ENCODE measurements at places on chromosomes 4 and X. TPM values are rescaled to one million over a fixed set of nuclear protein-coding genes. Genes with fewer than 3 reads are reported as not detected.
A peak's percentile ranks its signal among the peaks of the same experiment; 100 is the strongest.

PCDH18 gene
- total RNA-seq = 10.8 TPM

PLP1 gene
- total RNA-seq = 0.13 TPM

TSPAN7 gene
- 0.13 TPM for total RNA-seq

DNA sequence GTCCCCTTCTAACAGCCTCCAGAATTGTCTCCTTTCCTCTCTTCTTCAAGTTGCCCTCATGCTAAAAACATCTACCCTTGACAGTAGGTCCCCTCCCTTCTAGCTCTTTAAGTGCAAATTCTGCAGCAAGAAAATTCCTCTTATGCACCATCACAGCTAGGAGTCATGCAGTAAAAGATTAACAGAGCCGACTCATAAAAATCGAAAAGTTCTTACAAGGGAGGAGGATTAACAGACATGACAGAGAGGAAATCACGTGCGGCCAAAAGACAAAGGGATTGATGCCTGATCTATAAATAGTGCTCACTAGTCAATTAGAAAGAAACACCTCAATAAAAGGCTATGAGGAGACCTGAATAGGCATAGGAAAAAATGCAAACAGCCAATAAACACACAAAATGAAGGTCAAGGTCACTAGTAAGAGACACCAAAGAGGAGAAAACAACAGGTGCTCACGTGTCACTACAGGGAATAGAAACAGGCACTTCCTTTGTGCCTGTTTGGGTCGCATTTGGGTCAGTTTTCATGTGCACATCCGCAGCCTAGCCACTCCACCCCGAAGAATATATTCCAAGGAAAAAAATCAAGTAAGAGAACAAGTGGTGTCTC is 3.4 kb downstream of the RNF212 start:
- no peaks in the 10 kb centered on the region for H3K27me3 ChIP-seq
- H3K4me3 ChIP-seq = no peak overlapping the region
- no peaks in the 10 kb centered on the region for H3K4me1 ChIP-seq
- DNase-seq = no peak
- no peaks in the 10 kb centered on the region for H3K36me3 ChIP-seq
- H3K27ac ChIP-seq = no peak overlapping the region

GRCh38 chr4:38650133-38650532 is 13.9 kb upstream of the KLF3 start:
- no peak for DNase-seq
- H3K27me3 ChIP-seq = no peaks in the 10 kb centered on the region
- no peak overlapping the region for H3K27ac ChIP-seq
- no peaks in the 10 kb centered on the region for H3K36me3 ChIP-seq
- no peaks in the 10 kb centered on the region for H3K4me1 ChIP-seq

GRCh38 chr4:79182209-79182608 is 143.7 kb downstream of the NAA11 start:
- H3K4me3 ChIP-seq = no peak overlapping the region
- no peaks in the 10 kb centered on the region for H3K27me3 ChIP-seq
- H3K4me1 ChIP-seq = no peaks in the 10 kb centered on the region
- no peaks in the 10 kb centered on the region for H3K36me3 ChIP-seq
- H3K27ac ChIP-seq = no peak overlapping the region

DNA sequence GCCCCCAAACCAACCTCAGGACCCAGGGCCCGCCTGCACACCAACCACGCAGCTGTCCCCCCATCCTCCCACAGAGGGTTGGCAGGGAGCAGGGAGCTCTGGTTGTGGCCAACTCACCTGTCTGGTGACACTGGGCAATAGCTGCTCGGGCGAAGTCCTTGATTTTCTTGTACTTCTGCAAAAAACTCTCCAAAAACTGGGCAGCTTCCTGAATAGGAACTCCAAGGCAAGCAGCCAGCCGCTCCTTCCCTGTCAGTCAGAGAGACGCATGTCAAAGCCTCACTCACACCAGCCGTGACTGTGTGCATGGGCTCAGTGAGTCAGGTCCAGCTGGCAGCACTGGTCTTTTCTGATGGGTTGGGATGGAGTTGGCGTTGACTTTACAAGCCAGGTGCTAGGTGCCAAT is 26.4 kb downstream of the NAT8L start:
- no peak overlapping the region for H3K4me3 ChIP-seq
- H3K27ac ChIP-seq = no peak overlapping the region

DNA sequence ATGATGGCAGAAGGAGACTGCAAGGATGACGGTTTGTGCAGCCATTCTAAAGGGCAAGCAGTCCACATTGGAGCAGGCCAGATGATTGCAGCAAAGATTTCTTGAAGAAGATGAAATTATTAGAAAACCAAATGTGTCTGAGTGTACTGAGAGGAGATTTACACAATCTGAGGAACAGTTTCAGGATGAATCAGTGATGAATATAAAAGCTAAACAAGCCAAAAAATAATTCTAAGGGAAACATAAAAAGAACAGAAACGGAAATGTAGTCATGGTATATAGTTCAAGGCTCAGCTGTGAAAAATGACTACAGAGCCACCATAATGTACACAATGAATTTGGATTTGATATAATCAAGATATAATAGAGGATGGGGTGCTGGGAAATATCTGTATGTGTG is 168.5 kb downstream of the PDGFC start:
- H3K36me3 ChIP-seq = no peaks in the 10 kb centered on the region
- DNase-seq = no peak
- no peak overlapping the region for H3K4me3 ChIP-seq

DNA sequence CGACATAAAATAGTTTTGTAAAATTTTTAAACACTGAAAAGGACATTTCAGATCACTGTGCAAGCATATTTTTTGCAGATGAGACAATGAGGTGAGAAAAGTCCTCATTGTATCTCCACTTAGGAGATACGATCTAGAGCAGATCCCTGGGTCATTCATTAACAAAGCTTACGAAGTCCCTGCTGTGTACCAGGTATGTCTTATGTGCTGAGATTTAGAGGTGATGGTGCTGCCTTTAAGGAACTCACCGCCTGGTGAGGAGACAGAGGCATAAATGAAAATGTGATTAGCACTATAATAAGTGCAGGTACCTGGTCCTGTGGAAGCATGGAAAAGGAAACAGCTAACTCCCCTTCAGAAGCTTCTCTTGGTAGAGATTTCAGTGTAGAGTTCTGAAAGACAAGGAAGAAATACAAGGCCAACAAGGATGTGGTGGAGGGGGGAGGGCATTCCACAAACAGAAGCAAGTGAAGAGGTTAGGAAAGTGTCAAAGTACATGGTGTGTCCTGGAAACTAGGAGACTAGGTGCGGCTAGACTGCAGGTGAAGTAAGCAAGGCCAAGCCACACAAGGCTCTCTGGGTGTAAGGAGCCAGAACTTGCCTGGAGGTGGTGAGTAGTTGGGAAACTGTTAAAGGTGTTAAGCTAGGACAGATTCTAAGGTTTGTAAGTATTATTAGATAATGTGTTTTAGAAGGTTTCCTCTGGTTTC is 1.5 kb upstream of the NDNF start:
- no peaks in the 10 kb centered on the region for H3K4me1 ChIP-seq
- no peaks in the 10 kb centered on the region for H3K36me3 ChIP-seq
- DNase-seq = no peak
- peaks cover 6% of the 10 kb centered on the region for H3K27me3 ChIP-seq
- H3K27ac ChIP-seq = no peak overlapping the region

DNA sequence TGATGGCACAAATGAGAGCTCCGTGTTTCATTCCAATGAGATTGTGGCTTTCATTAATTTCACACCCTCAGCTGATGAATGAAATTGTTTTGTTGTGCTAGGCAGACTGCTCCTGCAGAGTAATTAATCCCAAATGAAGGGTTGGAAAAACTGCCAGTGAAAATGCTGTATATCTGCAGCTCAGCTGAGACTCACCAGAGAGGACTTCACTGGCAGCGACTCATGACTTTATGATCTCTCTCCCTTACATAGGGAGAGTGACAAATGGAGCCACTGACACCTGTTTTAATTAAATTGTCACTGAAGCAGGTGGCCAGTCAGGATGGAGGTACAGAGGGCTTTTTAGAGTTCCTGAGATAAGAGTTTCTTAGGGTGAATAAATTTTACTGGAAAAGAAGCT is 24.8 kb downstream of the GRXCR1 start:
- H3K27ac ChIP-seq = no peak overlapping the region
- no peak for DNase-seq
- no peak overlapping the region for H3K4me3 ChIP-seq
- H3K36me3 ChIP-seq = no peaks in the 10 kb centered on the region
- H3K4me1 ChIP-seq = no peaks in the 10 kb centered on the region
- no peaks in the 10 kb centered on the region for H3K27me3 ChIP-seq

DNA sequence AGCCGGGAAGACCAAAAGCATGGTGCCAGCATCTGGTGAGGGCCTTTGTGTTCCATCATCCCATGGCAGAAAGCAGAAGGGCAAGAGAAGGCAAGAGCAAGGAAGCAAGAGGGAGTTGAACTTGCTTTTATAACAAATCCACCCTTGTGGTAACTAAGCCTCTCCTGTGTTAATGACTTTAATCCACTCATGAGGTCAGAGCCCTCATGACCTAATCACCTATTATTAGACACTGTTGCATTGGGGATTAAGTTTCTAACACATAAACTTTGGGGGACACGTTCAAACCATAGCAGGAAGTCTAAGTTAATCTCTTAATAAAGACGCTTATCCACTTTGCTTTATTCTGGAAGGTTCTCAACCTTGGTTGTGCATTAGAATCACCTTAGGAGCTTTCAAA is 12.5 kb upstream of the PCYT1B start:
- no peak overlapping the region for H3K4me3 ChIP-seq
- no peaks in the 10 kb centered on the region for H3K27me3 ChIP-seq
- H3K36me3 ChIP-seq = no peaks in the 10 kb centered on the region
- H3K27ac ChIP-seq = no peak overlapping the region
- no peak for DNase-seq

- no peak for DNase-seq
- no peak overlapping the region for H3K27ac ChIP-seq
These were observed 146.0 kb downstream of the STIM2 start for GRCh38 chr4:27006646-27007045.

- H3K27me3 ChIP-seq = no peaks in the 10 kb centered on the region
- no peak overlapping the region for H3K27ac ChIP-seq
- no peaks in the 10 kb centered on the region for H3K36me3 ChIP-seq
- no peak for DNase-seq
These were observed 40.6 kb downstream of the ZNF81 start for GRCh38 chrX:47877327-47877726.

GRCh38 chrX:153901753-153902140 is 2.7 kb upstream of the AVPR2 start:
- no peak for DNase-seq
- no peaks in the 10 kb centered on the region for H3K36me3 ChIP-seq
- H3K27me3 ChIP-seq = no peaks in the 10 kb centered on the region
- H3K27ac ChIP-seq = peak overlapping the region; percentile 76
- H3K4me3 ChIP-seq = no peak overlapping the region

GRCh38 chrX:55710701-55711100 is 6.8 kb upstream of the RRAGB start:
- no peaks in the 10 kb centered on the region for H3K27me3 ChIP-seq
- DNase-seq = no peak
- H3K27ac ChIP-seq = no peak overlapping the region
- no peaks in the 10 kb centered on the region for H3K36me3 ChIP-seq

- H3K27me3 ChIP-seq = no peaks in the 10 kb centered on the region
- DNase-seq = no peak
- H3K4me1 ChIP-seq = no peaks in the 10 kb centered on the region
- no peak overlapping the region for H3K27ac ChIP-seq
These were observed 10.7 kb upstream of the SPCS3 start for GRCh38 chr4:176309046-176309445.

DNA sequence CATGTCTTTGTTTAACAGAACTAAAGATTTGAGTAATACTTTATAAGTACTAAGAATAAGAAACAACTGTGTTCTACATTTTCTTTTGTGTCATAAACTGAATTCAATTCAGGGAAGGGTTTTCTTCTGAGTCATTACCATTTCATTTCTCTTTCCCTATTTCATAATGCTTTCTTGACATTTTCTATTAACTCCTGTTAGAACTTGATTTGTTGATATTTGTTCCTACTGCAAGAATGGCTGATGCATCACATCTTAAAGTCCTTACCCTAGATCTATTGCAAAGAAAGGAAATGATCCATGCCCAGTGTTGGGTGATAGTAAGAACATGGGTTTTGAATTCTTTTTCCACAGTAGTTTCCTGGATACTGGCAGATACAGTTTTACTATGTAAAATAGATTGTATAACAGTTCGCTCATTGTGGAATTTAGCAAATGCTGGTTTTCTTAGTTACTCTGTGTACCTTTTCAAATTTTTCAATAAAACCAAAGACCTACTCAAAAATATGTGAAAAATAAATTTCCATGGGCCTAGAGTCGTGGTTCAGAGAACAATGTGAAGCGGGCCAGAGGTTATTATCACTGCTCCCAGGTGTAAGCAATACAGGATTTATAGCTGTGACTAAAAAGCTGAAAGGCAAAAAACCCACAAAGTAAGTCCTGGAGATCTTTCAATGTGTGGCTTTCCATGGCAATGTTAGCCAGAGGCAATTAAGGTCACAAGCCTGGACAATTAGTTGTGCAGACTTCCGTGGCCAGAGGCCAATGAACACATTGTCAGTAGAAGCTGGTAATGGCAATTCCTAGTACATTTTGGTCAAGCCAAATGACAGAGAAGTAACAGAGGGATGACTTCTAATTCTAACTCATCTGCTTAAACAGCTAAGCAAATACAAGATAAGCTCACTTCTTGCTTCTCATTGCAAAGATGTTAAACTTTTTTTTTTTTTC is 127.3 kb upstream of the FAT4 start:
- no peak overlapping the region for H3K4me3 ChIP-seq
- H3K4me1 ChIP-seq = no peaks in the 10 kb centered on the region
- no peaks in the 10 kb centered on the region for H3K27me3 ChIP-seq
- H3K36me3 ChIP-seq = no peaks in the 10 kb centered on the region
- no peak overlapping the region for H3K27ac ChIP-seq
- no peak for DNase-seq

GRCh38 chrX:153063315-153063714 is 7.0 kb downstream of the PNMA3 start:
- no peaks in the 10 kb centered on the region for H3K36me3 ChIP-seq
- H3K4me1 ChIP-seq = no peaks in the 10 kb centered on the region
- no peak overlapping the region for H3K27ac ChIP-seq
- no peak for DNase-seq
- H3K27me3 ChIP-seq = no peaks in the 10 kb centered on the region

DNA sequence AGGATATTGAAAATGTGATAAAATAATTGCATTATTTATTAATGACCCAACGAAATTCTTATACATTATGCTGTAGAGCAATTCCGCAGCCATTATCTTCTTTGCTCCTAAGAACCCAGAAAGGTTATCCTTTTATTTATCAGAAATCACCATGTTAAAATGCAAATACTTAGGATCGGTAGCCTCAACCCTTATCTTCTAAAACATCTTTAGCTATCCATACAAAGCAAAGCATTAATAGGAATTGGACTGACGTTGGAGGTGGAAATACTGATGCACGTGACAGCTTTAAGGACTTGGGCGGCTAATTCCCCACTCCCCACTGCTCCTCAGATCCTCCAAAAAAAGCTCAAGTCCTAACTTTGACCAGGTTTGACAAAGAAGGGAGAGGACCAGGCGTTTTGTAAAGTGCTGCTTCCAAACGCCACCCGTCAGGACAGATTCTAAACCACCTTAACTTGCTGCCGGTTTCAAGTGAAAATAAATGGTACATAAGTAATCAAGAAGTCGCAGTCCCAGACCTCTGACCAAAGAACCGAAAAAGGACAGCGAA is 539 bp upstream of the SPCS3 start:
- DNase-seq = no peak
- H3K4me3 ChIP-seq = peak overlapping the region; percentile 93
- H3K4me1 ChIP-seq = peaks cover 2% of the 10 kb centered on the region
- no peaks in the 10 kb centered on the region for H3K36me3 ChIP-seq
- H3K27ac ChIP-seq = peak overlapping the region; percentile 67

- H3K4me1 ChIP-seq = no peaks in the 10 kb centered on the region
- H3K27ac ChIP-seq = no peak overlapping the region
- no peaks in the 10 kb centered on the region for H3K36me3 ChIP-seq
- no peak for DNase-seq
- no peak overlapping the region for H3K4me3 ChIP-seq
These were observed 54.1 kb upstream of the UNC5C start for GRCh38 chr4:95602872-95603271.
